ENCODE measurements at places on chromosomes 6 and 20.

DNA sequence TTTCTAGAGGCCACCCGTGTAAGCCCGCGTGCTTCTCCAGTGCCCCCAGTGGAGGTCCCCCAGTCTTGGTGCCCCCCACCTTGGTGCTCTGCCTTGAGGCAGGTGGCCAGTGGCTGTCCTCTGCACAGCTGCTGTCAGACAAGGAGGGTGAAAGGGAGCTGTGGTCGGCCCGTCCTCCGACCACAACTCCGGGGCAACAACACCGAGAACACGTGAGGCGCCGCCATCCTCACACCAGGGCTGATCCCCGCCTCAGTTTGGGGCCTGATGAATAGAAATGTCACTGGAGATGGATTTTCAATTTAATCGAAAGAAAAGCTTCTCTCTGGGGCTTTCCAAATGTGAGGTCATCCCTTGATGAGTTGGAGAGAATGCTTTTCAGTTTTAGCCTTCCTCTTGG, 304.6 kb downstream of the CDH4 start:
- DNase-seq, result no peak

- no peak for DNase-seq
Observed at GRCh38 chr6:10271982-10272381, 142.9 kb downstream of the TFAP2A start.

DNA sequence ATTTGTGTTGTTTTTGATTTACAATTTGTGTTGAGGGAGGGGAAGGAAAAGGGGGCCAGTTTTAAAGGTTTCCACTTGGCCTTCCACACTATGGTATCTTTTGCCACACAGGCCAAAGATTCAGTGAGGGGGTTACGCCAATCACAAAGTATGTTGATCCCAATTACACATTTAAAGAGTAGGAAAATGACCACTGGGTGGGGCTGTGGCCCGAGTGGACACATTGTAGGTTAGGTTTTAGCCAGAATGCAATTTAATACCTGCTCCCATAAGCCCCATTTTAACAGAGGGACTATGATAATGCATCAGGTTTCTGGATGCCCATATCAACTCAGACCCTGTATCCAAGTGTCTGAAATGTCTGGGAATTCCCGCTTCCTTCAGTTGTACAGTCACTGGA, 15.6 kb downstream of the VGLL2 start:
- DNase-seq, result peak; percentile 30

DNA sequence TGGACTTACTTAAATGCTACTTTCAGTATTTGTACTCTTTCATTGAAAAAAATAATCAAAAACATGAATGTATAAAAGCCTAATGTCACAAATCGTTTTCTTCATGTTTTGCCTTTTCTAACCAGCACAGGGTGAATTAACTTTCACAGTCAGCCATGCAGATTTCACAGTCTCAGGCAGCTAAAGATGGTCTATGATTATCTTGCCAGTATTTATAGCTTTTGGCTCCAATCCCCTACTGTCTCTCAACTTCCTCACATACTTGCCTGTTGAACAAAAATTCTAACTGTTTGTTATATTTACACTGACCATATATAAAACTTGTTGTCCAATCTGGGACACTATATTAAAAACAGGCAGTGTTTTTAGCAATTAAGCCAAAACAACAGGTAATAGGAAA, 358.2 kb downstream of the ARHGAP18 start:
- no peak for DNase-seq

DNA sequence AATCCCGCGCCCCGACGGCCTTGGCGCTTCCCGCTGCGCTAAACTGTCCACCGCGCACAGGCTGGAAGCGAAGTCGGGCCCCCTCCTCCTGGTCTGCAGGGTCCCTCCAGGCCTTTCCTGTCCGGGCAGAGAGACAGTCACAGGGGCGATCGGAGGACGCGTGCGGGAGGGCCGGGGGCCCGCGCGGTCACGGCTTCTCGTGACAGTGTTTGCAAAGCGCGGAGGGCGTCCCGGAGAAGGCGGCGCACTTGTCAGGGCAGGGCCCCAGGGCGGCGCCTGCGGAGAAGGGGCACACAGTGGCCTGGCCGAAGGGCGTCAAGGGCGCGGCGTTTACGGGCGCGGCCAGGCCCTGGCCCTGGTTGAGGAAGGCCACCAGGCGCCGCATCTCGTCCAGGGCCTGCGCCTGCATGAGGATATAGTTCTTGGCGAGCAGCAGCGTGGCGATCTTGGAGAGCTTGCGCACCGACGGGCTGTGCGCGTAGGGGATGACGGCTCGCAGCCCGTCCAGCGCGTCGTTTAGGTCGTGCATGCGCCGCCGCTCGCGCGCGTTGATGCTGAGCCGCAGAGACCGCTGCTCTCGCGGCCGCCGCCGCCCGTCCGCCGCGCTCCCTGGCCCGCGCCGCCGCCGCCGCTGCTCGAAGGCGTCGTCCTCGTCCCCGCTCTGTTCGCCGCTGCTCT, 763 bp downstream of the BHLHE23 start:
- DNase-seq, result no peak

DNA sequence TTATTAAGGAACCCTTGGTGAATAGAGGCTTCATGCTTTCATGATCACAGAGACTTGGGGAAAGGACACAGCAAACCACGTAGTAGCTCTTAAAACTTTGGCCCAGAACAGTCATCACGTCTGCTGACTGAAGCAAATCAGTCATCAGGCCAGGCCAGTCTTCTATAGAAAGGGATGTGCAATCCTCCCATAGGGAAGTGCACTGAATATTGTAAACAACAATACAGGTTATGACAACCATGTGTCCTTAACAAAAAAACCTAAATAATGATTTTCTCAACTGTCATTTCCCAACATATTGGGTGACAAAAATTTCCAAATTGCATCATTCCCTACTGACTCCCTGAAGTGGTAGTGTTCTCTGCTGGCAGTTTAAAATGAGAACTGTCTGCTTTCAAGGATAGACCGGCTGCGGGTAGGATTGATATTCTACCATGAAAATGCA, 388.2 kb upstream of the CITED2 start:
- no peak for DNase-seq

- DNase-seq, result no peak
Observed at GRCh38 chr20:16166737-16167136, 406.5 kb downstream of the KIF16B start.

DNA sequence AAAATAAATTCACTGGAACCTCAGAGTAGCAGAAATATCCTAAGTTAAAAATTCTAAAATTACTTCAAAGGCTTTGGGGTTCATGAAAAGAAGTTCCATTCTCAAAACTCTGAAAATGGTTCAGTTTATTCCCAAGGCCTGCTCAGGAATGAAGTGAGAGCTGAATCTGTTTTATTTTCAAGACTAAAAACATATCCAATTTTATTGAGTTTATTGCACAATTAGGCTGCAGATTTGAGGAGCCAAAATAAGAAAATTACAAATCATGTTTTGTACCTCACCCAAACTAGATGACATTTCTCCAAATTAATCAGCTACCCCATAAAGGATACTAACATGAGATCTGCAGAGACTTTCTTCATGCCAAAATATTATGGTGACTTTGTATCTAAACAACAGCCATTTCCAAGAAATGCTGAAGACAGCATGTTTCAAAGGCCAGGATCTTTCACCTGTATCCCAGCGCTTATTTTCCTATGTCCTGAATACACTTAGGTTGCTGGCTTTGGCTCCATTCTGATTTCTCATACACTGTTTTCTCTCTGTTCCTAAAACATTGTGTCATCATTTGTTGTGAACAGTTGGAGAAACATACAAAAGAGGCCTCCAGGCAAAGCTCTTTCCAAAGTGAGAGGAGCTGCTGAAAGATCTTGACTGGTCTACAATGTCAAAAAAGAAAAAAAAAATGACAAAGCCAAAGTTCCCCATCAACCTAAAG, 85.7 kb upstream of the F13A1 start:
- DNase-seq, result no peak

- DNase-seq, result no peak
Observed at GRCh38 chr6:164347455-164347854, 932.9 kb downstream of the QKI start.

DNA sequence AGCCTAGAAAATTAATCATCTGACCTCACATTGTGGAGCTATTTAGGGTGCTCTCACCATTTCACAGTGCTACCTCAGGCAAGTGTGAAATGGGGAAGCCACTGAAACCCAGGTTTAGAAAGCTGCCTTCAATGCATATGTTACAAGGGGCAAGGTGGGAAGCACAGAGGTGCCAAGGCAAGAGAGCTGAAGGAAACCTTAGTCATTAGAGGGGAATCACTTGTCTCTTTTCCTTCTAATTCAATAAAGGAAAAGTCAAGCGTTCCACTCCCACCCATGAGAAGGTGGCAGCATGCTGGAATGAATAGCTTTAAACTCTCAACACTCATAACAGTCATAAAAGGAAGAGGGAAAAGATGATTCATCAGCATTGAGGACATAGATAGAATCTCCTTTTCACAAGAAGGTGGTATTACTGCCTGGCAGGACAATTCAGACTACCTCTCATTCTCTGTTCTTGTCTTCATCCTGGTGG, 251.9 kb upstream of the IRAK1BP1 start:
- DNase-seq, result no peak

- no peak for DNase-seq
Observed at GRCh38 chr6:7697820-7698623, 27.9 kb upstream of the BMP6 start.

DNA sequence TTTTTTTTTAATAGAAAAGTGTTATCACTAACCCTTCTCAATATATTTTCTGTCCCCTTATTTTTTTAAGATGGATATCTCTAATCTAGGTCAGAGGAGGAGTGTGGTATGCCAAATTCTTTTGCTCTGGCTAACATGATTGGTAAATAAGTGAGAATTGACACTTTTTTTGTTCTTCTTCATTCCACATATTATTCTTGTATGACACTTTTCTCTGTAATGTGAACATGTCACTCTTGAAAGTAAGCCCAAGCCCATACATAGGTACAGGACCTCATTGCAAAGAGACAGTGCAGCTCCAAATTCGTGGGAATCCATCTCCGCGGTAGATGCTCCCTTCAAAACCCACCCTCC, 142.5 kb upstream of the TCF21 start:
- DNase-seq, result no peak

GRCh38 chr20:23115822-23116221, 29.7 kb upstream of the CD93 start:
- no peak for DNase-seq

GRCh38 chr6:100577425-100577824, 112.7 kb upstream of the SIM1 start:
- DNase-seq, result no peak

- DNase-seq, result peak; percentile 85
Observed at GRCh38 chr6:151044465-151045441, 179.3 kb downstream of the MTHFD1L start.

- no peak for DNase-seq
Observed at GRCh38 chr6:74065705-74066104, 369.7 kb downstream of the CD109 start.

- DNase-seq, result peak; percentile 69
Observed at GRCh38 chr6:36962874-36963273, 8.3 kb downstream of the PI16 start.

DNA sequence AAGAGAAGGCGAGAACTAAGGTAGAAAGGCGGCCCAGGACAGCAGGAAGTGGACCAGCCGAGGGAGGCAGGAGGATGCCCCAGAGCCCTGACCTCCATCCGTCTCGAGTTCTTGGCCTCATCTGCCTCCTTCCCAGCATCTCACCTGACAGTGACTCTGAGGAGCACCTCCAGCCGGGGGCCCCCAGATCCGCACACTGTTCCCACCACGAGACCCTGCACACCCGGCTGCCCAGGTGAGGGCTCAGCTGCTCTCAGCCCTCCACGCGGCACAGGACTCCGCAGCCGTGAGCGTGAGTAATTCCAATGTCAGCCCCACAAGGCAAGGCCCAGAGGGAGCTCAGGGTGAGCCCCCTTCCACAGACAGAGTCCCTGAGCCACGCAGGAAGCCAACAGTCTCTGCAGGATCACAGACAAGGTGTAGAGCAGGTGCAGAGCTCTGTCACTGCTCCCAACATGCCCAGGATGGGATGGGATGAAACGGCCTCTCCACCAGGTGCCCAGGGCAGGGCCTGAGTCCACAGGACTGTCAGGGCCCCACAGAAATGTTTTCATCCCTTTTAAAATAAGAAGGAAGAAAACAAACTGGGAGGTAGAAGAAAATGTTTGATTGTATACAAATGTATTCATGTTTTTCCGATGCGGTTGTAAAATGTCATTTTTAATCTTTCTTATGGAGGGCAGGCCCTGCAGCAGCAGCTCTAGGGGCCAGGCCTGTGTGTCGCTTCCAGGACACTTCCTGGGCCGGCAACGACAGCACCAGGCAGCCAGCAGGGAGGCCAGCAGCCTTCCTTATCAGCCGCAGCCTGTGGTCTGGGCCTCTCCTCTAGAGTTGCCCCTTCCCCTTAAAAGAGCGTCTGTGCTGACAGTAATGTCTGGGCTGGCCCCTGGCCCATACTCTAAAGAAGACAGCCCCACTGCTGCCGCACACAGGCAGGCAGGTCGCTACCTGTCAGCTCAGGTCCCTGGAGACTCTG, 66.9 kb downstream of the DLL1 start:
- no peak for DNase-seq

DNA sequence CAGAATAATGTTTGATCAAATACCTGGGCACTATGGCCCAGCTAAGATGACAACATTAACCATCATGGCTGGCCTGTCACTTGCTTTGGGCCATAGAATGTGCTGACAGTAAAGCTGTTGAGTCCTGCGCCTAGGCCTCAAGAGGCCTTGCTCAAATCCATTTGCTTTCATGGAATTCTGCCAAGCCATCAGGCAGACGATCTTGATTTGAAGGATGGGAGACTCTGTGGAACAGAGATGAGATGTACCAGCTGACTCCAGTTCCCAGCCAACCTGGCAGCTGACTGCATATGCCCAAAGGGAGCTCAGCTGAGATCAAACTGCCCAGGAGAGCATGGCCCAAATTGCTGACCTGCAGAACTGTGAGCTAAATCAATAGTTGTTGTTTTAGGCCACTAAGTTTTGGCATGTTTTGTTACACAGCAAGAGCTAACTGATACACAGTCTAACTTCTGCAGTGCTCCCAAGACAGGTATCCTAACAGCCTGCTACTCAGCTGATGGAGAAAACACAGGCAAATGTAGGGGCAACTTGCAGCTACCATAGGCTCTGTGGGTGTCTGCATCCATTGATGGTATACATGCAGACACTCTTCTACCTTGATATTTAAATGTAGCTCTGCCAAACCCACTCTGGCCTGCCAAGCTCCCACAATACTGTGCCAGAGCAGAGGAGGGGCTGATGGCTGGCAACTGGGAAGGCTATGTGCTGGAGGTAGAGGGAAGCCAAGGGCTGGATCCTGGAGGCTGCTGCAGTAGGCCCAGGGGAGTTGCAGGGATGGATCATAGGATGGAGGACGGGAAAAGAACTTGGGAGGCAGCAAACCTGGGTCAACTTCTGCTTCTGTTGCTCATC, 55.2 kb upstream of the RNF24 start:
- DNase-seq, result no peak

DNA sequence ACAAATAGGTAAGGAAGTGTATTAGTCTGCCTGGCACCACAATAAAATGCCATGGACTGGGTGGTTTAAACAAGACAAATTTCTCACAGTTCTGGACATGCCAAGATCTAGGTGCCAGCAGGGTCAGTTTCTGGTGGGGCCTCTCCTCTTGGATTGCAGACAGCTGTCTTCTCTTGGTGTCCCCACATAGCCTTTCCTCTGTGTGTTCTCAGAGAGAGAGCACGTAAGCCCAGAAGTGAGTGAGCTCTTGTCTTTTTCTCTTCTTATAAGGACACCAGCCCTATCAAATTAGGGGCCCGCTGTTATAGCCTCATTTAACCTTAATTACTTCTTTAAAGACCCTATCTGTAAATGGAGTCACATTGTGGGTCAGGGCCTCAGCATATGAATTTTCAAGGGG, 28.3 kb downstream of the SMPDL3A start:
- no peak for DNase-seq
